COR-L47 (cell line): ENCODE measurements at places on chromosomes 2 and 18.

DNA sequence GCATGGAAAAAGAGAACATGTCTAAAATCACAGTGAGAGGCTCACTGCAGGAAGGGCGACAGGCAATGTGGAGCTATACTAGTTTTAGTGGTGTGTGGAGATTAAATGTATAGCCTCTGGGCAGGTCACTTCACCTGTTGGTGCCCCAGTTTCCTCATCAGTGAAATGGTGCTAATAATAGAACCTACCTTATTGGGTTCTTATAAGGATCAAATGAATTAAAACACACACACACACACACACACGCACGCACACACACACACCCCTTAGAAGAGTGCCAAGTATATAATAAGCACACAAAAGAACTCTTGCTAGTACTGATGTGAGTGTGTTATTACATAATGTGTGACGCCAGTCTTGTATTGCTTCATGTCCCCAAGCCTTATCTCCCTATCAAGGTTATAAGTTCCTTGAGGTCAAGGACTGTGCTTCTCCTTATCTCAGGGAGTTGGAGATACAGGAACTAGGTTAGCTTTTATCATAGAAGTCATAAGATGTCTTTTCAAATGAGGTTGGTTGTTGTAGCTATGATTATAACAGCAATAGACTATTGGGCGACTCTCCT lies 98.0 kb upstream of the CXCR4 start:
- no peak for DNase-seq

DNA sequence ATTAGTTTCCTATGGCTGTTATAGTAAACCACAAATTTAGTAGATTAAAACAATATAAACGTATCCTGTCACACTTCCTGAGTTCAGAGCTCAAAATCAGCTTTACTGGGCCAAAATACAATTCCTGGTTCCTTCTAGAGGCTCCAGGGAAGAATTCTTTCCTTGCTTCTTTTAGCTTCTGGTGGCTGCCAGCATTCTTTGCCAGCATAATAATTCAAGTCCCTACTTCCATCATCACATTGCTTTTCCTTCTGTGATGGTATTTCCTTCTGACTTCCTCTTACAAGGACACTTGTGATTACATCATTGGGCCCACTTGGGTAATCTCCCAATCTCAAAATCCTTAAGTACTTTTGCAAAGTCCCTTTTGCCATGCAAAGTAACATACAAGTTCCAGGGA lies 40.6 kb downstream of the MOB4 start:
- no peak for DNase-seq

- no peak for DNase-seq
Measured at GRCh38 chr2:182973441-182974352, 64.6 kb downstream of the NCKAP1 start.

DNA sequence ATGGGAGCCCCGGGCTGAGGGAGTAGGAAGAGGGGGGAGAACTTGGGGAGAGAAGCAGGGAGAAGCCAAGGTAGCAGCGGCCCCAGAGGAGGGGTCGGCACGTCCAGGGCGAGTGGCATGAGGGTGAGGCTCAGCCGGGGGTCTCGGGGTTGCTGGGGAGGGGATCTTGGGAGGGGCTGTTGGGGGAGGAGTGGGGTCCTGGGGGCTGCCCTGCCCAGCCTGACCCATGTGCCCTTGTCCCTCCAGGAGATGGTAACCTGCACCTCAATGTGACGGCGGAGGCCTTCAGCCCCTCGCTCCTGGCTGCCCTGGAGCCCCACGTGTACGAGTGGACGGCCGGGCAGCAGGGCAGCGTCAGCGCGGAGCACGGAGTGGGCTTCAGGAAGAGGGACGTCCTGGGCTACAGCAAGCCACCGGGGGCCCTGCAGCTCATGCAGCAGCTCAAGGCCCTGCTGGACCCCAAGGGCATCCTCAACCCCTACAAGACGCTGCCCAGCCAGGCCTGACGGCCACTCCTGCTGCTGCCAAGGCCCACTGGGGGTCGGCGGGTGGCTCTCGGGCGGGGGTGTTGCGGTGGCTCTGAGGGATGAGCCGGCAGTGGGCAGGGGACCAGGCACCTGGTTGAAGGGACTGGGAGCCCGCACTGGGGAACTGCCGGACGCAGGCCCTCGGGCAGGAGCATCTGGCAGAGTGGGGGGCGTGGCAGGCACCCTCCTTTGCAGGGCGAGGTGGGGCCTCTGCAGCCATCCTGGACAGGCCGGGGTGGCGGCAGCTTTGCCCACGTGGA lies 9.0 kb upstream of the GAL3ST2 start:
- no peak for DNase-seq

DNA sequence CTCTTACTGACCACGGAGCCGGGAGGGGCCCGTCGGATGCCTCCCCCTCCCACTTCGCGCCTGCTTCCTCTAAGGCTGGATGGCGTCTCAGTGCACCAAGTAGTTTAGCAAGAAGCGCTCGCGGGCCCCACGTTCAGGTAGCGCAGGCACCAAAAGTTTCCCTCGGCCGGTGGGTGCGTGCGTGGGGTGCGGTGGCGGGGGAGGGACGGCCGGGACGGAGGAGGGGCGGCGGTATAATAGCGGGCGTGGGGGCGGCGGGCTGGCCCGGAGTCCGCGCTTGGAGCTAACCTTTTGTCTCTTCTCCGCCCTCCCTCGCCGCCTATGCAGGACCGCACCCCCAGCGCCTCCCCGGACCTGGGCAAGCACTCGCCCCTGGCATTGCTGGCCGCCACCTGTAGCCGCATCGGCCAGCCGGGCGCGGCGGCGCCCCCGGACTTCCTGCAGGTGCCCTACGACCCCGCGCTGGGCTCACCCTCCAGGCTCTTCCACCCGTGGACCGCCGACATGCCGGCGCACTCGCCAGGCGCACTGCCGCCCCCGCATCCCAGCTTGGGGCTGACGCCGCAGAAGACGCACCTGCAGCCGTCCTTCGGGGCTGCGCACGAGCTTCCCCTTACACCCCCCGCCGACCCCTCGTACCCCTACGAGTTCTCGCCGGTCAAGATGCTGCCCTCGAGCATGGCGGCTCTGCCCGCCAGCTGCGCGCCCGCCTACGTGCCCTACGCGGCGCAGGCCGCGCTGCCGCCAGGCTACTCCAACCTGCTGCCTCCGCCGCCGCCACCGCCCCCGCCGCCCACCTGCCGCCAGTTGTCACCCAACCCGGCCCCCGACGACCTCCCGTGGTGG lies 1.0 kb downstream of the SP5 start:
- no peak for DNase-seq

DNA sequence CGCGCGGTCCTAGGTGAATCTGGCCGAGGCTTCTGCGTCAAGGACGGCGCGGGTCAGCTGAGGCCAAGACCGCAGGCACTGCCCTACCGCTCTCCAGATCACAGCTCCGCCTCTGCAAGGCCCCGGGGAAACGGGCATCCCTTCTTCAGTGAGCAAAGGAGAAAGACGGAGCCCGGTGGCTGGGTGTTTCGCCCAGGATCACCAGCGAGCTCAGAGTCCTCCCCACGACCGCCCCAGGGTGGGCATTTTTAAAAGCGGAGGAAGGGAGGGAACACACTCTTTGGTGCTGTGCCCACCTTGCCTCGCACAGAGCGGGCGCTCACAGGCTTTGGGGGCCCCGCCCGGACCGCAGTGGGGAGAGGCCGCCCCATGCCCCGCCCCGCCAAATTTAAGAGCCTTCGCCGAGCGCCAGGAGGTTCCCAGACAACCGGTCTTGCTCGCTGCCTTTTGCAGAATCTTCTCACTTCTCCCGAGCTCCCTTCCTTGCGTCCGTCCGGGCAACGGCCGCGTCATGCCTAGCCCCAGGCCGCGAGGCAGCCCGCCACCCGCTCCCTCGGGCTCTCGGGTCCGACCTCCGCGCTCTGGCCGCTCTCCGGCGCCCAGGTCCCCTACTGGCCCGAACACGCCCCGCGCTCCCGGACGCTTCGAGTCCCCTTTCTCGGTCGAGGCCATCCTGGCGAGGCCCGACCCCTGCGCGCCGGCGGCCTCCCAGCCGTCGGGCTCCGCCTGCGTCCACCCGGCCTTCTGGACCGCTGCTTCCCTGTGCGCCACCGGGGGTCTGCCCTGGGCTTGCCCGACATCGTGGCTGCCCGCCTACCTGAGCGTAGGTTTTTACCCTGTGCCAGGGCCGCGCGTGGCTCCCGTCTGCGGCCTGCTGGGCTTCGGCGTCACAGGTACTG lies at the start of gene NOTO:
NOTO (plus strand) TSS at position 419 of the 899 bp plus-strand sequence; CDS start at position 512, 93 bp downstream.
- DNase-seq, result no peak

GRCh38 chr2:240241572-240241971 lies 101.1 kb upstream of the OTOS start:
- DNase-seq, result no peak

DNA sequence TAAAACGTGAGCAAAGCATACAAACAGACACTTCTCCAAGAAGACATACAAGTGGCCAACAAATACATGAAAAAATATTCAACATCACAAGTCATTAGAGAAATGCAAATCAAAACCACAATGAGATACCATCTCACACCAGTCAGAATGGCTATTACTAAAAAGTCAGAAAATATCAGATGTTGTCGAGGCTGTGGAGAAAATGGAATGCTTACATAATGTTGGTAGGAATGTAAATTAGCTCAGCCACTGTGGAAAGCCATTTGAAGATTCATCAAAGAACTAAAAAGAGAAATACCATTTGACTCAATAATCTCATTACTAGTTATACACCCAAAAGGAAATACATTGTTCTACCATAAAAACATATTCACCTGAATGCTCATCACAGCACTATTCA lies 825.7 kb downstream of the SUCLG1 start:
- DNase-seq, result no peak

GRCh38 chr18:10247021-10247741 lies 207.3 kb upstream of the APCDD1 start:
- DNase-seq, result no peak
